NCI-H1694 (cell line): ENCODE measurements at places on chromosomes 13 and 19.

- no peak for DNase-seq
Measured at GRCh38 chr13:24261566-24261965, 47.8 kb upstream of the C1QTNF9 start.

- no peak for DNase-seq
Measured at GRCh38 chr19:19948800-19949199, 48.1 kb downstream of the ZNF93 start.

DNA sequence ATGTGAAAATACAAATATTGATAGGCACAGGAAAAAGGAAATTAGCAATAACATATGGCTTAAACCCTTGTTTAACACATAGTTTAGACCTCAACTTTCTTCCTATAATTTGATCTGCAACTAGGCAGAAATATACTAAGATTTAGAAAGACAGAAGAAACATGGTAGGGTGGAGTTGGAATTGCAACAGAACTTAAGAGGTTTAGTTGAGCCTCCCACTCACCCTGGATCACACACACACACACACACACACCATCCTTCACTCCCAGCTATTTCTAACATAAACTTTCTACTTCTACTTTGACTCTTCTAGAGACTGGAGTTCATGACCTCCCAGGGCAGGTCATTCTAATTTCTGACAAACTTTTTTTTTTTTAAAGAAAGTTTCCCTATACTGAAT lies 47.4 kb downstream of the FLT3 start:
- DNase-seq: no peak

GRCh38 chr13:53238261-53238660 lies 209.6 kb downstream of the OLFM4 start:
- no peak for DNase-seq

GRCh38 chr13:20080377-20081164 lies 80.3 kb downstream of the GJA3 start:
- no peak for DNase-seq

DNA sequence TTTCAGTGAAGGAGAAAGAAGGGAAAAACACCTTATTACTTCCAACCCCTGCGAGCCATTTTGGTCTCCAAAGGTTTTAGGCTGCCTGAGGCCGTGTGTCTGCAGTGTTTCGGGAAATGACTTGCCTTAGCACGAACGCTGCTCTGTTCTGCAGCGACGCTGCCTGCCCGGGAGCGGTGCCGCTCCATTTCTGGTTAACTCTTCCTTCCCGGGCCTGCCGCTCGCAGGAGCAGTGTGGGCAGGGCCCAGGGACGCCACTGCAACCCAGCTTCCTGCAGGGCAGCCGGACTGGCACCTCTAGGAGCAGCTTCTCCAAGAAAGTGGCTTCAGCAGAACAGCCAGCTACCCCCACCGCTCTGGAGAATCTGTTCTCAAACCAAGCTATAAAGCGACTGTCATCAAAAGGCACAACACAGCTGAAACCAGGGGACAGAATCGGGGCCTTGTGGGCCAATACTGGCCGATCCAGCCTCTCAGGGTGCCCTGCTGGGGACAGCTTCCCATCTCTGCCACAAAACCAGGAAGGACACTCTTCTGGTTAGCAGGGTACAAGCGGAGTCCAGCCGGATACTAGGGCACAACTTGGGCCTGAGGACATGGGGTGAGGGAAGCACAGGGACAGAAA lies 72.2 kb downstream of the KCTD15 start:
- peak; percentile 61 for DNase-seq

- no peak for DNase-seq
Measured at GRCh38 chr19:30566681-30567420, 194.7 kb downstream of the ZNF536 start.

- no peak for DNase-seq
Measured at GRCh38 chr13:65966991-65967451, 1263.1 kb downstream of the PCDH9 start.

DNA sequence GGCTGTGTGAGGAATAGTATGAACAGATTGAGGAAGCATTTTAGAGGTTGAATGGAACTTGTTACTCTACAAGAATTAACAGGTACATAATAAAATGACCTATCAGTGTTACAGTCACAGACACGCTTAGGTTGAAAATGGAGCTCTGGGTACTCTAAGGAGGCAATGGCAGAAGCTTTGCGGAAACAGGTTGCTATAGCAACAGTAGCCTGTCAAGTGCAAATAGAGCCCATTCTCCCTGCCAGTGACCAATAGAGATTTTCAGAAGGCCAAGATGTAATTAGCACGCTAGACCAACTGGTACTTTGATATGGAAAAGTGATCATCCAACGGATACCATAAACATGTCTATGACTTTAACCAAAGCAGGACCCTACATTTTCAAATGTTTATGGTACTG lies 148.5 kb upstream of the FREM2 start:
- DNase-seq: no peak

GRCh38 chr19:18229474-18229873 lies 3.2 kb upstream of the PDE4C start:
- no peak for DNase-seq

DNA sequence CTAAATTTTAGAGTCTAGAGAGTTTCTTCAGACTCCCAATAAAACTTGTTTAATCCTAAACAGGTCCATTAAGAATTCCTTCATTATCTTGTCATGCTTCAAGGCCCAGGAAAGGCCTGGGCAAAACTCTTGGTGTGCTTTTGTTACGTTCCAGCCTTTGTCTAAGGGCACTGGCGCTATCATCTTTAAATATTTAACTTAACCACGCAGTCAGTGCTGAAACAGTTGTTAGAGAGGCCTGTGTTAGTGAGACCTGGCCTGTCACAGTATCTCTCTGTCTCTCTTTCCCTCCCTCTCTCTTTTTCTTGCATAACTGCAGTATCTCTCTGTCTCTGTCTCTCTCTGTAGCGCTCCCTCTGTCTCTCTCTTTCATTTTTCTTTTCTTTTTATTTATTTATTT lies 8.2 kb upstream of the OR1M1 start:
- no peak for DNase-seq

- no peak for DNase-seq
Measured at GRCh38 chr19:46428239-46429135, at the start of gene PNMA8C. PNMA8C (minus strand) TSS chr19:46428936; CDS start chr19:46428359, 577 bp downstream.

DNA sequence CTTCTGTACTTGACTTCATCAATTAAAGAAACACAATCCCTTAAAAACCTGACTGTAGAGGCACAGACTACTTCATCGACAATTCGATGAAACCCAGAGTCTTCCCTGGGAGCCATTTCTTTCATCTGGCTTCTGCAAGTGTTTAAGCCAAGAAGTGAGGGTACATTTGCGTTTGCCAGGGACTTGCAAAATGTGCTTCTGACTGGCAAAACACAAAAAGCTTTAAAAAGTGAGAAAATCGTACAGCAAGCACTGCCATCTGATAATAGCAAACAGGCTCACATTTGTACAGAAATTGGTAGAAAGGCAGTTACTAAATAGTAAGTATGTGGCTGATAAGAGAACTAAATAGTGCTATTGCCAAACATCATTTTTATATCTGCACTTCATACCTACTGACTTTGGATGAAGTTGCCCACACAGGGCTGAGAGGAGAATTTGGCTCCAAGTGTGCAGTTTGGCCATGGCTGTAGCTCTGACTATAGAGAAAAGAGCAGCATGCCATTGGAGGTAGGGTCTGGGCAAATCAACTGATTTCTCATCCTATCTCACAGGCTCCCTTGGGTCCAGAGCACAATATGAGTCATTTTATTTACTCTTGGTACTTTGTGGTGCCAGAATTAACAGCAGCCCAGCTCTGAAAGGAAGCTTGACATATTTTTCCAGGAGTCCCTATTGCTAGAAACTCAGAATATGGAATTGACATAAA lies 358.1 kb downstream of the OXGR1 start:
- DNase-seq: no peak

DNA sequence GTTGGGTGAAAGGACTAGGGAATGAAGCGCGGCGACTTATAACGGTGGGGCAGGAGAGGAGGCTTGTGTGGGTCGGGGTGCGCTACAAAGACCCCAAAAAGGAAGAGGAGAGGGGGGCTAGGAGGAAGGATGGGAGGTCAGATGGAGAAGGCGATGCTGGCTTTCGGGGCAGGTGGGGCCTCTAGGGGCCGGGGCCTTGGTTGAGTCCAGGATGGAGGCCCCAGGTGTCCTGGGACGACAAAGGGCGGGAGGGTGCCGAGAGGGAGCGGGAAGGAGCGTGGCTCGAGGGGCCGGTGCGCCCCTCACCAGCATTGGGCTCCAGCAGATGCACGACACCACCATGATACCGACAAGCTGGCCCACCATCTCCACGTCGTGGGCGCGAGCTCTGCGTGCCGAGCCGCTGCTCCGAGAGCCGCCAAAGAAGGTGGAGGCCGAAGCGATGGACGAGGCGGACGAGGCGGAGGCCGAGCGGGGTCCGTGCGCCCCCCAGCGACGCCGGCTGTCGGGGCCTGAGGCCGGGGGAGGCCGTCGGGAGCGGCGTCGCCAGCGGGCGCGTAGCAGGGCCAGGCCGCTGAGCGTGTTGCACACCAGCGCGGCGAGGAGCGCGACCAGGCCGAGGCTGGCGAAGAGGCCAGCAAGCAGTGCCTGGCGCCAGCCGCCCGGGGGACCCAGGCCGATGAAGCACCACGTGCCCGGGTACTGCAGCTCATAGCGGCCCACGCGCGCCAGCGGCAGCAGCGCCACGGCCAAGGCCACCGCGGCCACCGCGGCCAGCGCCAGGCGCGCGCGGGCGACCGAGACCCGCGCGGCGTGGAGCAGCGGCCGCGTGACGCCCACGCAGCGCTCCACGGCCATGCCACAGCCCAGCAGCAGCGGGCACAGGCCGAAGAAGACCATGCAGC lies 1.8 kb downstream of the PTGER1 start:
- no peak for DNase-seq

DNA sequence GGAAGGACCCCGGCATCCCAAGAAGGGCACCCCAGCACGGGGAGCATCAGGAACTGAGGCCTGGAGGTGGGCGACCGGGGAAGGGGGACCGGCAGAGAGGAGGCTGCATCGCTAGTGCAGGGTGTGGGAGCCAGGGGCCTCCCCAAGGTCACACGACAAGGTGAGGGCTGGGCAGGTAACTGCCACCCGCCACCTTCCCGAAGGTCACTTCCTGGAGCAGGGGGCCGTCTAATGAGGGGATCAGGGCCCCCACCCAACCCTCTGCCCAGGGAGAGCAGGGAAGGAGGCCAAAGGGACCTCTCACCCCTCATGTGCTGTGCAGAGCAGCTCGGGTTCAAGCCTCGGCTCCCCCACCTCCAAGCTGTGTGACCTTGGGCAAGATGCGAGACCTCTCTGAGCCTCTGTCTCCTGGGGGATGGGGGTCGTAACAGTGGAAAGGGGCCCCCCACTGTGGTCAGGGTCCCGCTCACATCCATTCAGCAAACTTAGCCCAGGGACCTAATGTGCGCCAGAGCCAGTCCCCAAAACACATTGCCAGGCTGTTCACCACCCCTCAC lies 6.0 kb downstream of the ZBTB7A start:
- DNase-seq: no peak

GRCh38 chr19:16527971-16528521 lies 14.2 kb downstream of the CHERP start:
- DNase-seq: no peak

DNA sequence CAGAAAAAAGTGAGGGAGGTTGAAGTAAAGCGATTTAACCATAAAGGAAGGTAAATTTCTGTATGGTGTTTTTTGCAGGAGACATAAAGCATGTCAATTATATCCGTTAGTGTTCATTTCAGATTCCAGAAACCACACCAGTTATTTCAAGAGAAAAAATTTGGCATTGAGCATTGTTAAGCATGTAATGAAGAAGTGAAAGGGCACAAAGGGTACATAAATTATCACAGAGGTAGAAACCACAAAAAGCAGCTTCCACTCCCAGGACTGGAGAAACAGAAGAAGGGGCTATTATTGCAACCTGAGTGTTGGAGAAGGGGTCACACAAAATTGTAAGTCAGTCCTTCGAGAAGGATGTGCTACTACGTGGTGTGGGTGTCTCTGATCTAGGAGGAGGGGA lies 72.2 kb upstream of the DACH1 start:
- no peak for DNase-seq

DNA sequence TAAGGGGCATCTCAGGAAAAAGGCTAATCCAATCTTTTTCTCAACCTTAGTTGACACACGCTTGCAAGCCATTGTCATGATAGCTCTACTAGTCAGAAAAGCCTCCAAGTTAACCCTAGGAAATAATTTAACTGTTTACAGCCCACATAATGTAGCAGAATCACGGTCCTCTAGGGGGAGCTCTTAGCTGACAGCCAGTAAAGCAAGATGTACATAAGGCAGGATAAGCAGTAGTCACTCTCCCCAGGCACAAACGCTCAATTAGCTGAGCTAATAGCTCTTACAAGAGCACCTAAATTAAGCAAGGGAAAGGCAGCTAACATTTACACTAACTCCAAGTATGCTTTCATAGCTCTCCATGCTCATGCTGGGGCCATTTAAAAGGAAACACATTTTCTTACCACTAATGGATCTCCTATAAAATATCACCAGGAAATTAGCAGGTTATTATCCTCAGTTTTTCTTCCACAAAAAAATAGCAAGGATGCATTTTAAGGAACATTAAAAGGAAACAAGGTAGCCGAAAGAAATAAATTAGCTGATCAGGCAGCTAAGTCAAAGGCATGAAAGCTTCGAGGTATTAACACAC lies 33.7 kb upstream of the ZSCAN5A start:
- no peak for DNase-seq

DNA sequence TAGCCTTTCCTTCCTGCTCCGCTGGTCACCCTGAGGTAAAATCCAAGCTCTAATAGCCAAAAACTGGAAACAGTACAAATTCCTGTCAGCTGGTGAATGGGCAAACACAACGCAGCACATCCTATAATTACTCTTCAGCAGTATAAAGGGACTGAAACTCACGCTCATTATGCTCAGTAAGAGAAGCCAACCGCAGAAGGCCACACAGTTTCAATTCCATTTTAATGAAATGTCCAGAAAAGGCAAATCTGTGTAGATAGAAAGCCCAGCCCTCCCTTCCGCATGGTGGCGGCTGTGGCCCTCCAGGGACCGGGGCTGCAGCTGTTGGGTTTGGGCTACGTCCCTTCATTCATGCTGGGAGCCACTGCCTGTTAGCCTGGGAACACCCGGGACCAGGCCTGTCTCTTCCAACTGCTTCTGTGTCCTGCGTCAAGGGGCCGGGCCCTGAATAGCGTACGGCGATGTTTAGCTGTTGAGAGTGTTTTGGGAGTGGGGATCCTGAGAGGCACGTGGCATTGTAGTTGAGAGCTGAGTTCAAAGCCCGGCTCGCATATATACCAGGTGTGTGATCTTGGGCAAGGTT lies 23.5 kb downstream of the NKPD1 start:
- DNase-seq: no peak

DNA sequence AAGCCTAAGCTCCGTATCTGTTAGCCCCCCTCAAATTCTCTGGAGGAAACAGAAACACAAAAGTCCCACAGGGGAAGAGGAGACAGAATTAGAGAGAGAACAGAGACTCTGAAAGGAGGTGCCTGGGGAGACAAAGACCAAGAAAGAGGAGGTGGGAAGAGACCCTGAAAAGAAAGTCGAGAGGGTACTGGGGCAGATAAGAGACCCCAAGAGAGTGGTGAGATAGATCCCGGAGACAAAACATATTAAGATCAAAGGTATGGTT lies 915 bp upstream of the GRWD1 start:
- no peak for DNase-seq

DNA sequence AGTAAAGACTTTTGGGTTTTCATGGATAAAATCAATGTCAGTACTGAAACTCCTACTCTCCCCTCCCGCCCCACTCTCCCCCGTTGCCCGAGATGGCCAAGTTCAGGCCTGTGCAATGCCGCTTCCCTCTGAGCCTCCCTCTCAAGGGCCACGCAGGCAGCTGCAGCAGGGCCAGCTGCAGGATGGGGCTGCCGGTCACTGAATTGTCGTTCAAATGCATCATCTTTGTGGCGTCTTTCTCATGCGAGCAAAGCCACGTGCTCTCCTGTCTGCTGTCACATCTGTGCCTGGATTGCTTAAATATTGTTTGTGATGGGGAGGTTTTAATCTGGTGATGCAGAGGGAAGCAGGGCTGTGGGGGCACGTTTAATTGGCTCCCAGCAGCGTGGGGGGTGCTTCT lies 26.6 kb downstream of the SHISA2 start:
- DNase-seq: peak; percentile 48
